ENCODE measurements at places on chromosomes 11 and 22.

DNA sequence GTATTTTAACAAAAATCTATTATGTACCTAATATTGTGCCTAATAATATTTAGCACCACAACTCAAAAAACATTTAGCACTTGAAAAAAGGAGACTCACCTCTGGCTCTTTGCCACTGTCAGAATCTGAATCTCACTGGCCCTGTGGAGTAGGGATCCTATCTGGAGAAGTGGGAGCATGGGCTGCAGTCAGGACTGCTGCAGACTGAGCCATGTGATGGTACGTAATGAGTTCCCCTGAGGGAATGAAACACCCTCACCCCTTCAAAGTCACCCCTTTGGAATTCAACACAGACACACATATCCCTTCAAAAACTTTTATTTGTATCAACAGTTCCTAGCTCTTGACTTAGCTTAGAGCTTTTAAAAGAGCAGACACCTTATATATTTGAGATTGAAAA is 6.5 kb downstream of the PTPMT1 start:
- DNase-seq = no peak

DNA sequence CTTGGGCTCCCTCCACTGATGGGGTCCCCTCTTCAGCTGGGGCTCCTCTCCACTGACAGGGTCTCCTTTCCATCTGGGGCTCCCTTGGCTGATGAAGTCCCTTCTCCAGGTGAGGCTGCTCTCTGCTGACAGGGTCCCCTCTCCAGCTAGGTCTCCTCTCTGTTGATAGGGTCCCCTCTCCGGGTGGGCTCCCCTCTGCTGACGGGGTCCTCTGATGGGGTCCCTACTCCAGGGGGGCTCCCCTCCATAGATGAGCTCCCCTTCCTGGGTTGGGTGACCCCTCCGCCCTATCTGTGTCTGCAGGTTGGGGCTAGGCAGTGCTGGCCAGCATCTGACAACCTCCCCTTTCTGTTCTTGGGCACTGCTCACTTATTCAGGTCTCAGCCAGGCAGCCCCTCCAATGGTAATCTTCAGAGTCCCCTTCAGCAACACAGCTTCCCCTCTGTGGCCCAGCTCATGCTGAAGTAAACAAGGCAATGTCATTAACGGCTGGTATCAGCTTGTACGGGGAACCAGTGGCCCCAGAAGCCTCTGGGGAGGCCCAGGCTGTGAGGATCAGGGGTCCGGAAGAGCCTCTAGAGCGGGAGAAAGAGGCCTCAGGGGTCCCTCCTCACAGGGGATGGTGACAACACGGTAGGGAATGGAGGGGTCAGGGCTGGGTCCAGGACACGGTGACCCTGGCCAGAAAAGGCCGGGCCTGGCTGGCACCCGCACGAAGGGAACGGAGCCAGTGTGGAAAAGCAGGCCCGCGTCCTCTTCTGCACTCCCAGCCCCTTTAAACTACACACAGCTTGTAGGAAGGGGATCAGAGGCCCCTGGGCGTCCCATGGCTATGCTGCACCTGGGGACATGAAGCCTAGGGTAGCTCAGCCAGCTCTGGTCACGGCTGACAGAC is 9.6 kb upstream of the CD81 start:
- DNase-seq = no peak

GRCh38 chr11:85751724-85752123 is 59.2 kb downstream of the SYTL2 start:
- DNase-seq = no peak

DNA sequence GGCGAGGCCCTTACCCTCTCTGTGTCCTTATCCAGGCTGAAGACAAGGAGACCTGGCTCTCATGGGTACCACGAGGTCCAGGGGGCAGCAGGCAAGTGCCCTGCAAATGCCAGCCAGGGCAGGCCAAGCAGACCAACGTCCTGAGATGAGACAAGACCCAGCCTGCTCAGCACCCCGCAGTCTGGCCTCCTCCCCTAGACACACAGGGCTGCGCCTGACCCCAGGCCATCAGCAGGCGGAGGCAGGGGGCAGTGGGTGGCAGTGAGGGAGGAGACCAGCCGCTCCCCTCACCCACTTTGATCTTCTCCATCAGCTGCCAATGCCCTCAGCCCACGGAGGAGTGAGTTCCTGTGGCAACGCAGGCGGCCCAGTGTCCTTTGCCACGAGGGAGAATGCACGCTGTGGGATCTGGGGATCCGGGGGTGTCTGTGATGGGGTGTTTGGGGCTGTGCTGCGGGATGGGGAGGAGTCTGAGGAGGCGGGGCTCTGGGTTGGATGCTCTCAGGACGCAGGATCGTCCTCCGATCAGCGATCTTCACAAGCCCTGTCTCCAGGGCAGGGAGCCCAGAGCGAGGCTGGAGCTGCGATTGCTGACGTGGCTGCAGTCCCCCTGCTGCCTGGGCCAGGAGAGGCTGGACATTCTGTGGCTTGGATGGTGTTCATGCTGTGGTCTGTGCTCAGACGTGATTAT is 30.5 kb upstream of the PPARA start:
- no peak for DNase-seq

DNA sequence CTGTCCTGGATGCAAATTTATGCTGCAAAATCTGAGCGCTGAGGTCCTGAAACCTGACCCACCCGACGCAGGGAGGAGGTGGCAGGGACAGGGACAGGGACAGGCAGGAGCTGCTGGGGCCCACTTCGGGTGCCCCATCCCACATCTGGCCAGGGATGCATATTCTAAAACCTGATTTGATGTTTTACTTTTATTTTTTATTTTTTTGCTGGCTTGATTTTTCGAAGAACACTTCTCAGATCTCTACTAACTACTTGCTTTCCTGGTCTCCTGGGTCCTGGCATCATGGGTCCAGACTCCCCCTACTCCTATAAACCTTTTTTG is 652 bp upstream of the PVALB start:
- DNase-seq = no peak

DNA sequence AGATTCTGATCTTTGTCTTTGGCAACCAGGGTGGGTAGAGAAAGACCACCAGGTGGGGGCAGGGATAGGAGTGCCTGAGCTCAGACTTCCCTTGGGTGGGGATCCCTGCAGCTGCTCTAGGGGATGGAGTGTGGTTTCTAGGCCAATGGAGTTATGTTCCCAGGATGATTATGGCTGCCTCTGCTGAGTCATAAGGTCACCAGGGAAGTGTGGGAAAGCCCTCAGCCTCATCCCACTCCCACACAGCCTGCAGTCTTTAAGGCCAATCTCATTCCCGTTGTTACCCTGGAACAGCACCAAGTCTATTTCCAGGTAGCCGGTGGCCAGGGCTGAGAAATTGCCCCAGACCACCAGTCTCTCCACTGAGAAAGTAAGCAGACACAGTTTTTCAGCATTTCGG is 2269.3 kb upstream of the RAG2 start:
- DNase-seq = no peak

DNA sequence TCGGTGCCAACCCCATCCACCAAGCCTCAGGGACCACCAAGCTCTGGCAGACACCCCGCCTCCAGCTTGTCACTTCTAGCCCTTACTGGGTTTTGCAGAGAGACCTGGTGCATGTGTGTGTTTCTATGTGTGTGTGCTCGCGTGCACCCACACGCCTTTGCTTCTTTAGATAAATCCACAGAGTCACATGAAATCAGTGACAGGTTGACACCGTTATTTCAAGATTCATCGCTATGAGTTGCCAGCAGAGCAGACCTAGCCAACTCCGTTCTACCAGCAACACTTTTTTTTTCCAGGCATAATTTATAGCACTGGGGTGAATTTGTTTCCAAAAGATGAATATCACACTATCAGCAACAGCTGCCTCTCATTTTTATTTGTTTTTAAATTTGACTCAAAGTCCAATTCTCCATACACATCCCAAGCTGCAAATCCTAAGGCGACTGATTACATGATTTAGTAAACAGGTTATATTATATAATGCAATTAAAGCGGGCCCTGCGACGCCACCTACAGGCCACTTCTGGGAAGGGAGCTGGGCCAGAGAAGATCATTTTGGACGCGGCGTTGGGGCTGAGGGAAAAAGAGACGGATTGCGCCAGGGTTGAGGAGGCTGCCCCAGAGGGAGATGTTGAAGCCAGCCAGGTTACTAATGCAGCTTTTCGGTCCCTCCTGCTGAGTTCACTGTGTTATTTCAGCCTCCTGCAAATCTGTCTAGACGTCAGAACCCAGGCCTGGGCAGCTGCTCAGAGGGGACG is 150.5 kb downstream of the FEZ1 start:
- peak; percentile 61 for DNase-seq

DNA sequence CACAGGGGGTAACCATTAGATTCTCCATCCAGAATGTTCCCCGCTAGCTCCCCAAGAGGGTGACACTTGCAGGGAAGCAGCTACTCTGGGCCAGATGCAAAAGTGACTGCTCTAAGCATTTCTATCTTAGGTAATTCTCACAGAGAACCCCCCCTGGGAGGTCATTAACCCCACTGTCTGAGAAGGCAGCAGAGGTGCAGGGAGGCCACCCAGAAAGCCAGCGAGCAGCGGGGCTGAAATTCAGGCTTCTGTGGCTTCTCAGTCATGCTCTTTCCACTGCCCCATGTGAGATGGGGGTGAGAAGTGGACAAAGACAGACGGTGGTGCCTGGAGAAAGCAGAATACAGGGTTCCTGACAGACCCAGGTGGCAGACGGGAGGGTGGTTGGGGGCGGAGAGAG is 114.4 kb upstream of the ASPHD2 start:
- no peak for DNase-seq

DNA sequence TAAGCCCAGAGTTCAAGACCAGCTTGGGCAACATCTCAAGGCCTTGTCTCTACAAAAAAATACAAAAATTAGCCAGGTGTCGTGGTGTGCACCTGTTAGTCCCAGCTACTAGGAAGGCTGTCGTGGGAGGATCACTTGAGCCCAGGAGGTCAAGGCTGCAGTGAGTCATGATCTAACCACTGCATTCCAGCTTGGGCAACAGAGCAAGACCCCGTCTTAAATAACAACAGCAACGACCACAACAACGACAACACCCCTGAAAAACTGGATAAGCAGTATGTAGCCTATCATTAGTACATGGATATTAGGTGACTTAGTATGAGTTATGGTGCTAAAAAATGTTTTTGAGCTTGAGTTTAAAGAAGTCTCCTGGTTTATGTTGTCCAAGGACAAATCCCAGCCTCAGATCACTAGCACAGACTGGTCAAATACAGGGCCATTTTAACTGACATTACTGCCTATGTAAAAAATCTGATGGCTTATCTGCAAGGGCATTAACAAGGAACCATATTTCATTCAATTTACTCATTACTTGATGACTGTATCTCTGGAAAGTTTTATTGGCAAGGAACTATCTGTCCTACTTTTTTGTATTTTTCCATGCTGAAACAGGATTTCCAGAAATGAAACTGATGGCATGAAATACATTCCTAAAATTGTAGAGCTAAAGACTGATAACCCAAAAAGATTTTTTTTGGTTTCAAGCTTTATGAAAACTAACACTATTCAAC is 23.4 kb downstream of the C2CD3 start:
- no peak for DNase-seq

DNA sequence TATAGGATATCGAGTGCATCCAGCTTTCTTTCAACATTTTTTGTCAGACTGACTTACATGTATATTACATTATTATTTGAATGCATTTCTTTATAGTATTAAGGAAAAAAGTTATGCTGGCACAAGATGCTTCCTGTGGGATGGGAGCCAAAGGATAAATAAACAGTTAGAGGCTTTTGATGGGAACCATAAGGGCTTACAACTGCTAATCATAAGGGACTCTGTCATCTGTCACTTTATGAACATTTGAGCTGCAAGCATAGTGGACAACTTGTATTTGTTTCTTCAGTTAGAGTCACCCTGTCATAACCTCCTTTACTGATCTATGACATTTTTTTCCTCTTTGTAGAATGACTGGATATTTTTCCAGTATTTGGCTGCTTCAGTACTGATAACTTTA is 132.4 kb upstream of the CHORDC1 start:
- no peak for DNase-seq

DNA sequence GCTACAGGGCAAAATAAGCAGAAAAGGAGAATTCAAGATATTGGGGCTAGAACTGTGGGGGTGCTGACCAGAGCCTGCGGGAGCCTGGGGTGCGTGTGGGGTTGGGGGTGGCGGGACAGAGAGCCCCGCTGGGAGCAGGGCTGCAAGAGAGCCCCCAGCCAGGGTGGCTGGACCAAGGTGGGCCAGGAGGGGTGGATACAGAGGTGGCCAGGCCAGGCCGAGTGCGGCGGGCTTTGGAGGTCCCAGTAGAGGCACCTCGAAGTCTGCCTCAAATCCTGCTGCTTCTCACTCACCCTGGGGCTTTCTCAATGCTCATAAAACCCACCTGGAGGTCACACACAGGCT is 16.9 kb upstream of the MUC5B start:
- DNase-seq = no peak

GRCh38 chr11:95296621-95297025 is 65.6 kb upstream of the SESN3 start:
- DNase-seq = peak; percentile 22

GRCh38 chr11:44761551-44761961 is 34.8 kb downstream of the TSPAN18 start:
- no peak for DNase-seq

- no peak for DNase-seq
Measured at GRCh38 chr22:19961868-19962245, 20.2 kb upstream of the TXNRD2 start.

- peak; percentile 60 for DNase-seq
Measured at GRCh38 chr22:35430897-35431322, 31.0 kb downstream of the MCM5 start.

GRCh38 chr22:25695146-25695545 is 46.8 kb upstream of the MYO18B start:
- DNase-seq = no peak

DNA sequence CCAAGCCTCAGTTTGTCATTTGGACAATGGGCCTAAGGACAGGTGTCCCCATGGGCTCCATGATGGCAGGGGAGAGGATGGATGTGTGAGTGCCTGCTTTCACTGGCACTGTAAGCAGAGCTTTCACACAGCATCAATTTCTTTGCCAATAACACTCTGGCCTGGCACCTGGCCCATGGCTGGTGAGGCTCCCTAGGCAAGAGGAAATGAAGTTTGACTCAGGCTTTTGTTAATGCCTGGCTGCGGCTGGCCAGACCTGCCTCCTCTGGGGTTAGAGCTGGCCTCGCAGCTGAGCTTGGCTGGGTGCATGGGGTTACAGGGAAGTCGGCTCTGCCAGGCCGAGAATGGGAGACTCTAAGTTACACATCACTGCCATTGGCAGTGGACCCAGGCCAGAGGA is 30.0 kb upstream of the SEZ6L start:
- no peak for DNase-seq

- DNase-seq = no peak
Measured at GRCh38 chr11:83684071-83684470, 397.9 kb upstream of the CCDC90B start.

GRCh38 chr22:47407461-47408025 is 645.1 kb downstream of the TBC1D22A start:
- no peak for DNase-seq

DNA sequence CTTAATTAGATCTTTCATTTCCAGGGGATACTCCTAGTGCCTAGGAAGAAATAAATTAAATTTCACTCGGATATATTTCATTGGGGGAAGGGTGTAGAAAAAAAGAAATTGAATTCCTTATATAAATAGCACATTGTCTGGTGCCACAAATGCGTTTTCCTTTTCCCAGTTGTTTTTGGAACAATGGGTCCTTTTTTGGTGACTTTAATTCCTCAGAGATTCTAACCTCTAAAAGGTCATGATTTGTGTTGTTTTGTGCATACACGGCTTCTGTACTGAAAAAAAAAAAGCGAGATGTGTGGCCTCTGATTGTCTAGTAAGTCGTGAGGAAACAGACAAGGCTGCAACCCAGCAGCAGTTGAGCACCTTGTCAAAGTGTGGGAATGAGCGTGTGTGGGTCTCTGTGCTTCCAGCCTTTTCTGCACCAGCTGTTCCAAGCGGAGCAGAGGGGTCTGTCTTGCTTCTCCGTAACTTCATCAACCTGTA is 64.5 kb upstream of the CRTAM start:
- DNase-seq = no peak

- no peak for DNase-seq
Measured at GRCh38 chr11:134071766-134072402, 3.0 kb downstream of the JAM3 start.
